HFFc6 (cell line): ENCODE measurements at places on chromosomes 11 and 22. TPM values are rescaled to one million over a fixed set of nuclear protein-coding genes. Genes with fewer than 3 reads are reported as not detected.

GRCh38 chr11:80515097-80515496 lies 1074.3 kb upstream of the TENM4 start:
- DNase-seq = no peak

DNA sequence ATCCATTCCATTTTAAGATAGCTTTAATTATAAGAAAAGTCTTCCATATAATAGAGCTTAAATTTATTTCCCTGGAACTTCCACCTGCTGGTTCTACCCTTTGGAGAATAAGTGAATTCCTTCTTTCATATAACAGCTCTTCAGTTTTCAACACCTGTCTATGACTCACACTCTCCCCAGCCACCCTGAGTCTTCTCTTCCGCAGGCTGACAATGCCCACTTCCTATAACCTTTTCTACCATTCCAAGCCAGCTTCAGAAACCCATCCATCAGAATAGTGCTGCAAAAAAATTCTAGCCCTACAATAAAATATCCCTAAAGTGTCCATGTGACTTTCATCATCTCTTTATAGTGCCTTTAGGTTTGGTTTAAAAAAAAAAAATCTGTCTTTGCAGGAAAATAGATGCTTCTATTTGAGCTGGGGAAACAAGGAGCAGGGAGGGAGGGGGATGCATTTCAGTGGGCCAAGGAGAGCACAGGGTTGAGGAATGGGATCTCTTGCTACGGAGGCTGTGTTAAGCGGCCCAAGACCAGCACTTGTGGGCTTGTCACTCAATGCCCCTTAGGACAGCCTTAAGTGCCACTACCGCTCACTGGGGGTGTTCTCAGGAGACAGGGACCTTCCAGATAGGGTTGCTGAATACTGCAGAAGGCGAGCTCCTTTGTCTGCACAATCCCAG lies 178.6 kb downstream of the DSCAML1 start:
- no peak for DNase-seq

GRCh38 chr11:75275581-75275980 lies 35.0 kb downstream of the TPBGL start:
- no peak for DNase-seq

KRTAP5-11 gene
- total RNA-seq = not detected in 3 replicates

CAPN5 gene
- 20.7 to 29.4 TPM (median 21.5 TPM) in 3 replicates for total RNA-seq

DNA sequence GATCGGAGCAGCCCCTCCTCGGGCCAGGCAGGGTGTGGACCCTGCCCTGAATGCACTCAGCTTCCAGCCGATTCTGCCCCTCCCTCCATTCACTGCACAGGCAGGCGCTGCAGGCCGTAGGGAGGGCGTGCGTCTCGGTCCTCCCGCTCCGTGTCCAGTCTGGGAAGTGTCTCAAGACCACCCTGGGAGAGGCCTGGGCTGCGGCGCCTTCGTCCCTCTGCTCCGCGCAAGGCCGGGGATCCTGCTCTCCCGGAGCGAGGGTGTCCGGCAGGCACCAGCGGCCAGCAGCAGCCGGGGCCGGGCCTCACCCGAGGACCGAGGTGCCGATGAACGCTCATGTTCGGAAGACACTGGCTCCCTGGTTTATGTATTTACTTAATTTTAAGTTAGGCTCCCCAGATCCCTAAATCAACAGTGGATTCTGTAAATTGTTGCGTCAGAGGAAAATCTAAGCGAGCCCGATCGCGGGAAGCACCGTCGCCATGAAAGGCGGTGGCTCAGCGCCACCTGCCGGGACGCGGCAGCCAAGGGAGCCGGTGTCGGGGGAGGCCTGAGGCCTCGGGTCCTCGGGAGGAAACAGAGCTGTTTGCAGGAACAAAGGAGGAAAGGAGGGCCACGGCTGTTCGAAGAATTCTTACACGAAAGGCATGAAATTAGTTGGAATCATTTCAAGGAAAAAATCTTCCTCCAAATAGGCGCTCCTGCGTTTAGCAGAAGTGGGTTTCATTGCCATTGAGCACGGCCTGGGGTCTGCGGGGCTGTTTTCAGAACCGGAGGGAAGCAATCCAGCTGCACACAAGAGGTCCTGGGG lies 195.3 kb downstream of the BRD1 start:
- no peak for DNase-seq

GNAZ gene
- total RNA-seq = 19.5 to 21.8 TPM (median 20.1 TPM) in 3 replicates

DNA sequence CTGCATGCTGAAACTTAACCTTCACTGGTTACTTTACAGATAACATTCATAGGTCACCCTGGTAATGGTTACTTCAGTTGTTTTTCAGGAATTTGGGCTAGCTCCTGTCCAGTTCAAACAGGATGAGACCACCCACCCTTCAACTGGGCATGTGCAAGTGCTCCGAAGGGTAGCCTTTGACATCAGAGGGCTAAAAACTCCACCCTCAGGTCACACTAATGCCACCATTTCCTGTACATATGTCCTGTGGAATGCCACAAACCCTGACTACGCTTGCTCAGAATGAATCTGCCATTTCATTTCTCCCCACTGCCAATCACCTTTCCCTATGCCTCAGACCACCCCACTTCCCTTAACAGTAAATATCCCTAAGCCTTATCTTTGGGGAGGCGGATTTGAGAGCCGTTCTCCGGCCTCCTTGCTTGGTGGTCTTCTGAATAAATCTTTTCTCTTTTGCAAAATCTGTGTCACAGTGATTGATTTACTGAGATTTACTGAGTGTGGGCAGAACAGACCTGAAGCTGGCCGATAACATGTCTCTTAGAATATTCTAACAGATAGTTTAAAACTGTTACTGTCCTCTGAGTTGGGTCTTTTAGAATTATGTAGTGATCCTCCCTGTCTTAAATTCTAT lies 25.4 kb upstream of the FXYD2 start:
- no peak for DNase-seq

TTC38 gene
- total RNA-seq = 35.4 to 37.2 TPM (median 35.8 TPM) in 3 replicates

DNA sequence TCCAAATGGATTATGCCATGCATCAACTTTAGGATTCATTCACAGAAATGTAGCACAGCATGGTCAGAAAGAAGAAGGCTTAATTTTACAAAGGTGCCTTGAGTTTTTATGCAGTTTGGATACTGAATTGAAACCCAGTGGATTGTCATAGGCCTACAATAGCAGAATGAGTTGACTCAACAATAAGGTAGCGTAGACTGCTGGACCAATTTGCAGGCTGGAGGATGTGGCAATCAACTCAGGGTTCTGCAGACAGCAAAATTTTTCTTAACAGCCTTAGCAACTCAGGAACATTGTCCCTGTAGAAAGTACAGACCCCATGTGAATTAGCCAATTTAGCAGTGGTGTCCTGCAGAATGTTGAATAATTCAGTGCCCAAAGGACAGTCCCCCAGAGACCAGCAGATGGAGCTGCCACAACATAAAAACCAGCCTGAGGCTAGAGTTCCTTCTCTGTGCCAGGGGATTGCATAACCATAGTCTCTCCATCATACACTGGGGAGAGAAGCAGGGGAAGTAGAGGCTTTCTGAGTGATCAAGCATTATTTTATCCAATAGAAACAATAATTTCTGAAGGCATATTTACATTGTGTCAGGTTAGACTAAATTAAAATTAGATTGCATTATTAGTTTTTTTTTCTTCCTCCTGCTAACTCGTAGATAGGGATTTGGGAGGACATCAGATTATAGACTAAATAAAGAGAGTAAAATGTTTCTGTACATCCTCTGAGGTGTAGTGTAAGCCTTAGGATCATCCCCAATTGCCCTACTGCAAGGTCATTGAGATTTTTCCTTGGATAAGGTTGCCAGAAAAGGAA lies 20.3 kb upstream of the MRPL17 start:
- DNase-seq = peak; percentile 79

DNA sequence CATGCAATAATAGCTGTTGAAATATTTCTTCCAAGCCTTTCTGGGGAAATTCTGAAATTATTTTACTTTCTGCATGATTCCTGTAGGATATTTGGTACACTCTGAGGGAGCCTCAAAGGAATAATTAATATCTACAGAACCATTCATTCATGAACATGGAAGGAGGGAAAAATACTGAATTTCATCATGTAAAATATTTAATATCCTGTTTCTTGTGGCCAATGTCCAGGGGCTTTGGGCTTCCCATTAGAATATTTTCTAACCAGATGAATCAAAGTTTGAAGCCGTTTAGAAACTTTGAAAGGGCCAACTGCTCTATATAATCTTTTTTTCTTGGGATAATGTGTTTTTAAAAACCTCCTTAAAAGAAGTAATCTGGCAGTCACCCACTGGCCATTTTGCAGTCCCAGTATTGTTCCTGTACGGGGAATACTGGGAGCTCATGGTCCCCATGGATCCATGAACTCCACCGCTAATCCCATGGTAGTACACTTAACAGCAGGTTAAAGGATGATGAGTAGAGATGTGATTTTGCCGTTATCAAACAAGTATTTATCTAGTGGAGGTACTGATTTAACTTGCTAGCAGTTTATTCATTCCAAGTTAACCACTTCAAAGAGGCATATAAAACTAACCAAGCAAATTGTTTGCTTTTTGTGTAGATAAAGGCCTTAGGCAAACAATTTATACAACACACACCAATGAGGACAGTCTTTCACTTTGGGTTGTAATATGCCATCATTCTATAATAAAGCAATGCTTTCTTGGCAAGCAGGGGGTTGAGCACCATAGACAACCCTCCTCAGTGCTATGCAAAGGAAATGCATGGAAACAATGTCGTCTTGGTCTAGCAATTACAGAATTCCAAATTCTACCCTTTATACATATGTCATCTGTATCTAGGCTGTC lies 34.5 kb upstream of the BLID start:
- no peak for DNase-seq

WDR74 gene
- 40.7 to 49.5 TPM (median 40.9 TPM) in 3 replicates for total RNA-seq

- DNase-seq = peak; percentile 57
These were observed 539 bp downstream of the SLC35C1 start for GRCh38 chr11:45805305-45806071.

TSSK2 gene
- total RNA-seq = not detected in 3 replicates

GGT5 gene
- total RNA-seq = 0.27 to 0.42 TPM (median 0.29 TPM) in 3 replicates

POLDIP3 gene
- total RNA-seq = 53.0 to 57.6 TPM (median 57.5 TPM) in 3 replicates

- no peak for DNase-seq
These were observed 581.8 kb downstream of the ETS1 start for GRCh38 chr11:128005562-128005961.

- DNase-seq = no peak
These were observed 2.8 kb upstream of the BSX start for GRCh38 chr11:122984186-122985011.

MMP8 gene
- not detected in 3 replicates for total RNA-seq

- no peak for DNase-seq
These were observed 11.7 kb downstream of the BTG4 start for GRCh38 chr11:111500481-111500880.

HMOX1 gene
- total RNA-seq = 53.8 to 117 TPM (median 76.6 TPM) in 3 replicates

CEP126 gene
- 1.6 to 2.4 TPM (median 1.6 TPM) in 3 replicates for total RNA-seq

ARFGAP2 gene
- total RNA-seq = 57.6 to 64.0 TPM (median 61.2 TPM) in 3 replicates

H19 gene
- total RNA-seq = not detected in 3 replicates

GRCh38 chr22:50282361-50283155 lies 12.4 kb upstream of the MAPK11 start:
- DNase-seq = peak; percentile 39

GRCh38 chr11:31887180-31887579 lies 76.1 kb upstream of the PAX6 start:
- no peak for DNase-seq

VSIG10L2 gene
- not detected in 3 replicates for total RNA-seq

FGF4 gene
- not detected in 3 replicates for total RNA-seq

- DNase-seq = peak; percentile 18
These were observed 58.8 kb downstream of the BMAL1 start for GRCh38 chr11:13336246-13336878.

- DNase-seq = no peak
These were observed 100.7 kb upstream of the BIRC3 start for GRCh38 chr11:102216433-102217075.

PPM1F gene
- 55.4 to 68.3 TPM (median 56.9 TPM) in 3 replicates for total RNA-seq

DNA sequence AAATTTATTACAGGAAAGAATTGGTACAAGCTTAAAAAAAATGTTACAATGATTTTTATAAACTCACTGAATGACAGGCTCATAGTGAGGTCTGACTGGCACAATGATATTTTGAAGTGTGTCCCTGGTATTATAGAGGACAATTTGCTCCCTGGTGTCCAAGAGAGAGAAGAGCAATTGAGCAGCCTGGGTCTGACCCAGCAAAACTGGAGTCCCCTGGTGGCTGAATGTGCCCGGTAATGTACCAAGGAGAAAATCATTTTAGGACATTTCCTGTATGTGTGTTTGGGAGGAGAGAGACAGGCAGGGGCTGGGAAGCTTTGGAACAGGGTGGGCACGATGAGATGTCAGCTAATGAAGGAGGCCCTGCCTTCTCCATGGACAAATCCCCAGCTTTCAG lies 125.3 kb downstream of the APOL5 start:
- peak; percentile 56 for DNase-seq

- peak; percentile 19 for DNase-seq
These were observed 757 bp downstream of the RNASEH2C start for GRCh38 chr11:65719871-65720210.

FAM180B gene
- total RNA-seq = not detected in 3 replicates

MS4A3 gene
- total RNA-seq = not detected in 3 replicates

- peak; percentile 20 for DNase-seq
These were observed 42.2 kb downstream of the UBASH3B start for GRCh38 chr11:122697636-122698167.

DNA sequence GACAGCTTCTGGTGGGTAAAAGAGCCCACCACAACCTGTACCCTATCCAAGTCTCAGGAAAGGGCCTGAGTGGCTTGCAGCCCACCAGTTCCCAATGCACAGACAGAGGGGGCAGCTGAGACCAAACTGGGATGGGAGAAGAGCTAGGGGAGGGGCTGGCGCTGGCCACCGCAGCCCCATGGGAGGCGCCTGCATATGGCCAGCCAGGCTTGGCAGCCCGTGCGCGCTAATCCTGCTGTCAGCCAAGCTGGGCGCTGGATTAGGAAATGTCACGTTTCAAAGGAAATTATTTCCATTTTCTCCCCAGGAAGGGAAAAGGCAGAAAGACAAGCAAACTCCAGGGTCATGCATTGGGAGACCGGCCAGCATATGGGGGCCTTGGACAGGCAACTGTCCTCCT lies 236.8 kb downstream of the BUD13 start:
- DNase-seq = no peak

C11orf87 gene
- 0.08 and 0.40 TPM in 2 replicates for total RNA-seq

GRCh38 chr22:36763576-36763975 lies 12.3 kb downstream of the IFT27 start:
- DNase-seq = no peak

DNA sequence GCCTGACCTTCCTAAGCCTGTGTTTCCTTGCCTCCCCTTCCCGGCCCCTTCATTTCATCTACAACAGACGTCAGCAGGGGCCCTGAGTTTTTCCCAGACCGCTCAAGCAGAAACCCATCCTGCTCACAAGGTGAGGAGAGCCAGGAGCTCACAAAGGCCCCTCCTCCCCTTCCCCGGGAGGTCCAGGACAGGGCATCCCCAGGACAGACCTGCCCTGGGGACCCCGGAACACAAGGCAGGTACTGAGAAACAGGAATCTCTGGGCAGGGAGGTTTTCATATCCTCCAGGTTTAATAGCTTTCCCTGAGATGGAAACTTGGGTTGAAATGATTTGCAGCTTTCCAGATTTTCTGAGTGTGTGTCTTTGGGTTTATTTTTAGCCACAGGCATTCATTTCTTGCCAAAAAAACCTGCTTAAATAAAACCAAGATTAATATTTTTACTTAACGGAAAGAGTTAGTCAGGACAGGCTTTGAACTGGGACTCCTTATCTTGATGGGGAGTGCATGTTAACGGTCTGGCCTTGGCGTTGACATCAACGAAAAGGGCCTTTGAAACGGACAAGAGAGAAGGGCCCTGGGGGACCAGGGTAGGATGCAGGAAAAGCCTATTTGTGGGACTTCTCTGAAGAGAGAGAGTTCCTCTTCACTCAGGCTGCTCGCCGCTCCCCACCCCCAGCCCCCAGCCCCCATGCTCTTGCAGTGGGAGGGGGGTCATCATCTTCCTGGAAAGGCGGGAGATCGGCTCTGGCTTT lies 38.5 kb downstream of the TIMP3 start:
- DNase-seq = no peak

PHETA2 gene
- 7.6 and 13.3 TPM in 2 replicates for total RNA-seq

- DNase-seq = no peak
These were observed 355 bp upstream of the AP1B1 start for GRCh38 chr22:29388759-29389090.
